Stimulated activated CD4-positive, alpha-beta T cell treated with anti-CD3 and anti-CD28 coated beads, TNF-alpha, amount 100 ng/mL, for 1 hour (primary cell): ENCODE measurements at places on chromosomes 16 and 17.

DNA sequence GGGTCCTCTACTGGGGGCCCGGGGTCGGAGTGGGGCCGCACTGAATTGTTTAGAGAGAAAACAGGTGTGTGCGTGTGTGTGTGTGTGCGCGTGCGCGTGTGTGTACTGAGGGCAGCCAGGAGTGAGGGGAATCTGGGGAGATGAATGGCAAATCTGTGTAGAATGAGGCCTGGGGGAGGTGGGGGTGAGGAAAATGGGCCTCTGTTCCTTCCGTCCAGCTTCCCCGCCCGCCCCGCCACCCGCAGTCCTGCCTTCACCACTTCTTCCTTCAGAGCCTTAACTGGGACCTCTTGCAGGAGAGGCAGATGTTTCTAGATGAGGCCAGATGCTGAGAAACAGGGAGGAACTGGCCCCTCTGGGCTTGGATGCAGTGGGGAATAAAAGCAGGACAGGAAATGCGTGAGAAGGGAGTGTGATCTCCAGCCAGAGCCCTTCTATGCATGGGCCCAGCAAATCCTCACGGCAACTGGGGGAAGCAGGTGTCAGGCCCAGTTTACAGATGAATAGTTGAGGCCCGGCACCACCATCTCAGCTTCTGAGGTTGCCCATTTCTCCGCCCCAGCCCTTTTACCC, 29.7 kb upstream of the NGFR start:
- no peak for DNase-seq

DNA sequence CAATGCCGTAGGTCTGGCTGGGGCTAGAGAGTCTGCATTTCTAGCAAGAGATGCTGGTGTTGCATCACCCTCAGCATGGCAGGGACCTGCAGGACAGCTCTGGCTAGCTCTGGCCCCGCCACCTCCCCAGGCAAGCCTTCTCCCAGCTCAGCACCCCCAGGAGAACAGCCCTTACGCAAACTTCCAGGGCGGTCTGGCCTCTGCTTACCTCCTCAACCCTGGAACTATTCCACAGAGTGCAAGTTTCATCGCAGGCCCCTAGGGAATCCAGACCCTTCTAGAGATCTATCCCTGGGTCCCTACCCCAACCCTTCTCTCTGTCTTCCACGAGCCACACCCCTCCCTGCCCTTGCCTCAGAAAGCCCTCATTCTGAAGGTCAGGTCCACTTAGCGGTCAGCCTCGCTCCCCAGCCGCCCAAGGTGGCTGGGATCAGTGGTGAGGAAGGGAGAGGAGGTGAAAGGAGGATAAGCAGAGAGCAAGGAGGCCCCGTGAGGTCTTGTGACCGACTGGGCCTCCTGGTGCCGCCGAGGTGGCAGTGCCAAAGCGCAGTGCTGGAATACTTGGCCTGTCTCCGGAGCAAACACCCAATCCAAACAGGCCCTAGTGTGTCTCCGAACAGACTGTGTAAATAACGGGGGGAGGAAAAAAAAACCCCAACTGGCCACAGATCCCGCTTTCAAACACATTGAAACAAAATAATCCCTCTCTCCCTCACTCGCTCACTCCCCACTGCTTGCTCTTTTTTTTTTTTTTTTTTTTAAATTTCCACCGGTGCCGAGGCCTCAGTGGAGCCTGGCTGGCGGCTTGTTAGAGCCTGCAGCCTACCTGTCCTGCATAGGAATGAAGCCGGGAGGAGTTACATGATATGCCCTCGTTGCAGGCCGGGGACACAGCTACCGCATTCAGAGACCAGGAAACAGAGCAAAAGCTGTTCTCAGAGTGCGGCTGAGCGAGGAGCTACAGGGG, 380.9 kb downstream of the SOX9 start:
- DNase-seq = no peak

DNA sequence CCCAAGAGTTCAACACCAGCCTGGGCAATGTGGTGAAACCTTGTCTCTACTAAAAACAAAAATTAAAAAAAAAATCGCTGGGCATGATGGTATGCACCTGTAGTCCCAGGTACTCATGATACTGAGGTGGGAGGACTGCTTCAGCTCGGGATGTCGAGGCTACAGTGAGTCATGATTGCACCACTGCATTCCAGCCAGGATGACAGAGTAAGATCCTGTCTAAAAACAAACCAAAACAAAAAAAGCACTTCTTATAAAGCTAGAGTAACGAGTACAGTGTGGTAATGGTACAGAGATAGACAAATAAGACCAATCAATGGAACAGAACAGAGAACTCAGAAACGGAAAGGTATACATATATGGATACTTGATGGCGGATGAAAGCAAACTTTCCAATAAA, 4.4 kb downstream of the NSMCE1 start:
- DNase-seq = no peak

DNA sequence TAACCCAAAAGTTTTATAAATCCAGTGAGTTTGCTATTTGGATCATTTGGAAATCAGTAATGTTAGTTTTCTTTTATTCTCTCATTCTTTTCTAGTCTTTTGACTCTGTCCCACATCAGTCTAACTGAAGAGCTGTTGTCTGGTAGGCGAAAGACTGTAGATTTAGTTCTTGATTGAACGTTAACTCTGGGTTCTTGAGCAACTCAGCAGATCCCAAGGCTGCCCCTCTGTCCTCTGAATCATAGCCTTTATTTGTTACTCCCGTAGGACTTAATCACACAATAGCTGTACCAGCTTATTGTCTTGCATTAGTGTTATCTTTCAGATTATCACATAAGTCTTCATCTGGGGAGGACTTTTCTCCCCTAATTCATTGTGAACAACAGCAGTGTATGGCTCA, 119.3 kb upstream of the TOM1L1 start:
- DNase-seq = no peak

GRCh38 chr17:41678907-41679739, 9.6 kb upstream of the EIF1 start:
- no peak for DNase-seq
